AML-193 (cell line): ENCODE measurements at places on chromosomes 3 and 15.
A peak's percentile ranks its signal among the peaks of the same experiment; 100 is the strongest.

DNA sequence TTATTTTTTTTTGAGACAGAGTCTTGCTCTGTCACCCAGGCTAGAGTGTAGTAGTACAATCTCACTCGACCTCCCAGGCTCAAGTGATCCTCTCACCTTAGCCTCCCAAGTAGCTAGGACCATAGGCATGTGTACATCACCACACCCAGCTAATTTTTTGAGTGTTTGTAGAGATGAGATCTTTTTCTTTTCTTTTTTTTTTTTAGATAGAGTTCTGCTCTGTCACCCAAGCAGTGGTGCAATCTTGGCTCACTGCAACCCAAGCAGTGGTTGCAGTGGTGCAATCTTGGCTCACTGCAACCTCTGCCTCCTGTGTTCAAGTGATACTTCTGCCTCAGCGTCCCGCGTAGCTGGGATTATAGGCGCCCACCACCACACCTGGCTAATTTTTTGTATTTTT lies 5.2 kb downstream of the CEP97 start:
- no peak for DNase-seq

DNA sequence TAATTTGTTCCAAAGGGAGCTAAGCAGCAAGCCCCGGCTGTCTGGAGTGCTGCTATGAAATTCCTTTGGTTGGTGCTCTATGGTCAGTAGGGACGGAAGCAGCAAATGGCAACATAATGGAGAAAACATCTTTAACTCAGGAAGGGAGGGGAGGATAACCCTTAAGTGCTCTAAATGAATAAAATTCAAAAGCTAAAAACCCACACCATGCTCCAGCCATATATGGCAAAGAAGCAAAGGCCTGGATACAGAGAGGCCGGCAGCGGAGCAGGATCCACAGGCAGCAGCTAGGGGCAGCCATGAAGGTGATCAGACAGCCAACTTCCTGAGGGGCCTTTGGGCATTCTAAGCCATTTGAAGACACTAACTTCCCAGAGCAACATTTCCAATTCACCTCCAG lies 38.9 kb downstream of the IL17RD start:
- DNase-seq = no peak

DNA sequence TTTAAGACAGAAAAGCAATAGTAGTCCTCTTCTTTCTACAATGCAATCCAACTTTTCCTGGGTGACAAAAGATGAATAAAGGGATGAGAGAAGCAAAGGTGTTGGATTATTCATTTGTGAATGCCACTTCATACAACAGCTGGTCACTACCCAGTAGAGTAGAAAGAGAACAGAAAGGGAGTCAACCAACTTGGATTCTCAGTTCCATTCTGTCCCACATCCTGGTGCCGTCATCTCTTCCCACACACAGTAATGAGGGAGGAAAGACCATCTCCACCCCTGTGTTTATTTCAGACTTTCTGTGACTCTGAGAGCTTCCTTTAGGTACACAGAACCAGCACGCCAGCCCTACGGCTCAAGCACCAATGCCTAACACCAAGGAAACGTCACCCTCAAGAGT lies 71.0 kb downstream of the FOXP1 start:
- no peak for DNase-seq

DNA sequence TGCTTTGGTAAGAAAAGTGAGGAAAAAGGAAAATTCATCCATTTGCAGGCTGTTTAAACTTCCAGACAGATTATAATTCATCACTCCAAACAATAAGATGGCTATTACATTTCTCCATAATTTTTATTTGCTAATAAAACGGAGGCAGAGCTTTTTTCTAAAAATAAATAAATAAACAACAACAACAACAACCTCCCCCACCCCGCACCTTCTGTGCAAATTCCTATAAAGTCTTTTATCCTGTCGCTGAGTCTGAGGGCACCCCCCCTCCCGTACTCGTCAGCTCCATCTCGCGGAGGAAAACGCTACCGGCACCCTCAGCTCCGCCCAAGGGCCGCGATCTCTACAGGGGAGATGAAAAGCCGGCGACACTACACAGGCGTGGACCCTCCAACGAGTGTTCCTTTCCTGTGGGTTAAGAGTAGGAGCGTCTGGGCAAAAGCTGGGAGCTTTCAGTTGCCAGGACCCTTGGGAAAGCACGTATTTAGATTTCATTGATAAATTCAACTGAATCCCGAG lies 1.0 kb upstream of the ATP1B3 start:
- DNase-seq = peak; percentile 74

DNA sequence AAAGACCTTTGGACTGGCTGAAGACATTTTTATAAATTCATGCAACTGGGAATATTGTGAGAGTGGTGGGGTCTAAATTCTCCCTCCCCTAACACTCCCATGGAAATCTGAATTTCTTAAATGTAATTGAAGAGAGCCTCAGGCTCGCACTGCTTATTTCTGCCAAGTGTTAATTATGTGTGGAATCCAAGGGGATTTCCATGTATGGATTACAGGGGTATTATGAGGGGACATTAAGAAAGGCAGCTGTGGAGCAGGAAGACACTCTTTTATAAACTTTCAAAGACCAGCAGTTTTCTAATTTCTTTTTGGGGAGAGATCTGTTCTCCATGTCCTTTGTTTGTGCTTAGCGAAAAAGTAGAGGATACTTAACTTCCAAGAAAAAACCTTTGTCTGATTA lies 152.1 kb upstream of the TBL1XR1 start:
- DNase-seq = no peak

DNA sequence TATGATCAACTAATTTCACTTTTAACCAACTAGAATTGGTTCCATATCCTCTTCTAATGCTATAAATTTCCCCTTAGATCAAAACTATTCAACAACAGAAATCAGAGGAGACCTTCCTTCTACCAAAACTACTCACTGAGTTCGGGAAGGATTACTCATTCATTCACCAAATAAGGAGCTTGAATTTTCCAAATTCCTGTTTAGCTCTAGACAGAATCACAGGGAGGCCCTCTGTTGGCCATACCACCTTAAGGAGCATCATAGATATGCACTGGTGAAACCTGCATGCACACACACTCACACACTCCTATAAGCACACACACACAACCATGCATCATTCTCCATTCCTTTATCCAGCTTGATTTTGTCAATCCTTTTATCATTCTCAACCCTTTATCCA lies 49.0 kb downstream of the SUCLG2 start:
- no peak for DNase-seq

DNA sequence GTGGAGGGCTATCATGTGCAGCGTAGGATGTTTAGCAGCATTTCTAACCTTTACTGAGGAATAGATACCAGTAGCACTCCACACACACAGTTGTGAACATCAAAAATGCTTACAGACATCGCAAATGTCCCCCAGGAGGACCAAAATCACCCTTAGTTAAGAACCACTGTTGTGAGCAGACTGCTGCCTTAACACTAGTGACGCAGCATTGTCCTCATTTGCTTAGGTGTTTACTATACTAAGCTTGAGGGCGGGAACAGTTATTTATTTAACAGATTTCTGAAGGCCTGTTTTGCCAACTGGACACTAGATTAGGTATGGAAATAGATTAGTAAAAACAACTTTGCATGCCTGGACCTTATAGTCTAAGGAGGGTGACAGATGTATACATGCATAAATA lies 2.3 kb downstream of the PPP2R3A start:
- DNase-seq = no peak
